ENCODE measurements at places on chromosomes 5 and 9.

DNA sequence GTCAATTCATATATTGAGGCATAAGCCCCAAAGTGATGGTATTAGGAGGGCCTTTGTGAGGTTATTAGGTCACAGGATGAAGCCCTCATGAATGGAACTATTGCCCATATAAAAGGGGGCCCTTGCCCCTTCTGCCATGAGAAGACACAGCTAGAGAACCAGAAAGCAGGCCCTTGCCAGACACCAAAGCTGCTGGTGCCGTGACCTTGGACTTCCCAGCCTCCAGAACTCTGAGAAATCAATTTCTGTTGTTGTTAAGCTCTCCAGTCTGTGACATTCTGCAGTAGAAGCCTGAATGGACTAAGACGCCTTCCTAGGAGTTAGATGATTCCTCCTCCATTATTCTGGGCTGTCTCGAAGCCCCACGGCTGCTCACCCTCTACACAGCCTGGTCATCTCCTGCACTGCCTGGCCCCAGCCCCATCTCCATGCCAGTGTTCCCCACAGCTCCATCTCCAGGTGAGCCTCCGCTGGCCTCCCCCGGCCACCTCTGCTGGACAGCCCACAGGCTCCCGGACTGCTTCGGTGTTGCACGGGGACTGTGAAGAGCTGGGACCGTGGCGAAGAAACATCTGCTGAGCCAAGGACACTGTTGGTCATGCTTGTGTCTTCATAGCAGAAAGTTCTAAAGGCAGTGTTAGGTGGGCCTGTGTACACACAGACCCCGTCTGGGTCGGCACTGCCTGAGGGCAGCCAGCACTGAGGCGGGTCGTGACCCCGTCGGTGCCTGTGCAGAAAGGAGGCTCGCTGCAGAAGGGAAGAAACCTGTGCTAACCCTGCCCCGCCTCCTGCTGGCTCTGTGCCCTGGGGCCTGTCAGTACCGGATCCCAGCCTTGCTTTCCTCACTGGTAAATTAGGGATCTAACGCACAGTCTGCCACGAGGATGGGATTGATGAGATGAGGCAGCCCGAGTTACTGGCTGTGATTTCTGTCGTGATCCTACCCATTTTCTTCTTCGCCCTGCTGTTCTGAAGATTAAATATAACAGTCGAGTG lies 55.1 kb upstream of the CNOT6 start:
- no peak for DNase-seq

DNA sequence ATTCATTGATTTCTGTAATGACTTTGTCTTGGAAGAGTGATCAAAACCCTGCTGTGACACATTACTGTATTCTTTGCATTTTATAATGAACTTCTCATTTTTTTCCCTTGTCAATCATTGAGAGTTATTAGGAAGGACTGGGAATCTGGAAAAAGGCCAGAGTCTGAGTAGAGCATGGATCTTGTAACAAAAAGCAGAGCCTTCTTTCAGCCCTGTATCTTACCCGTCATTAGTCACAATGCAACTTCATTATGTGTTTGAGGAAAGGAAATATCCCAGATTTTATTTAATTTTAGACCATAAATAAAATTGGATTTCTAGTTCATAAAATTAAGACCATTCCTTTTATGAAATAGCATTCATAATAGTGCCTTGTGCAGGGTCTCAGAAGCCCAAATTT lies 131.4 kb downstream of the ARHGEF28 start:
- DNase-seq: no peak

GRCh38 chr5:100590867-100591266 lies 55.7 kb downstream of the FAM174A start:
- DNase-seq: no peak

DNA sequence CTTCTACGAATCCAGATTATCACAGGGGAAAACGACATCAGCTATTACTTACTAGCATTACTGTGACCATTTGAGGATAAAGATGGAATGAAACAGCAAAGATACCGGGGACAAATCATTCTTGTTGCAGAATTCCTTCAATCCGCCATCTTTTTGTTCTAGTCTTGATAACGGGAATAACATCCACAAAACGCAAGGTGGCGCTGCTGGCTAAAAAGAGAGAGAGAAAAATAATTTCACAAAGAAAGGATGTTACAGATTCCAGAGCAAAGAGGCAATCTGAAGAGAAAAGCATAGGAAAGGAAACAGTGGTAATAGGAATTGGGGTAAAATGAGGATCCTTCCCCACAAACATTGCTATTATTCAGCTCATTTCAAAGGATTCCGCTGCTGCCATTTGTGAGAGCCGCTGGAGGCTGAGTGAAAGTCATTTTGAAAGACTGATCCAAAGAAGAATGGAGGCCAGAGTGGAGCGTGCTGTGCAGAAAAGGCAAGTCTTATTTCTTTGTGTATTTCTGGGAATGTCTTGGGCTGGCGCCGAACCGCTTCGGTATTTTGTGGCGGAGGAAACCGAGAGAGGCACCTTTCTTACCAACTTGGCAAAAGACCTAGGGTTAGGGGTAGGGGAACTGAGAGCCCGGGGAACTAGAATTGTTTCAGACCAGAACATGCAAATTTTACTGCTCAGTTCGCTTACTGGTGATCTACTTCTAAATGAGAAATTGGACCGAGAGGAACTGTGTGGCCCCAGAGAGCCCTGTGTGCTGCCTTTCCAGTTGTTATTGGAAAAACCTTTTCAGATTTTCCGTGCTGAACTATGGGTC lies at the start of gene PCDHB7:
PCDHB7 (plus strand) TSS at position 264 of the 824 bp plus-strand sequence; CDS start at position 456, 192 bp downstream.
- peak; percentile 26 for DNase-seq

DNA sequence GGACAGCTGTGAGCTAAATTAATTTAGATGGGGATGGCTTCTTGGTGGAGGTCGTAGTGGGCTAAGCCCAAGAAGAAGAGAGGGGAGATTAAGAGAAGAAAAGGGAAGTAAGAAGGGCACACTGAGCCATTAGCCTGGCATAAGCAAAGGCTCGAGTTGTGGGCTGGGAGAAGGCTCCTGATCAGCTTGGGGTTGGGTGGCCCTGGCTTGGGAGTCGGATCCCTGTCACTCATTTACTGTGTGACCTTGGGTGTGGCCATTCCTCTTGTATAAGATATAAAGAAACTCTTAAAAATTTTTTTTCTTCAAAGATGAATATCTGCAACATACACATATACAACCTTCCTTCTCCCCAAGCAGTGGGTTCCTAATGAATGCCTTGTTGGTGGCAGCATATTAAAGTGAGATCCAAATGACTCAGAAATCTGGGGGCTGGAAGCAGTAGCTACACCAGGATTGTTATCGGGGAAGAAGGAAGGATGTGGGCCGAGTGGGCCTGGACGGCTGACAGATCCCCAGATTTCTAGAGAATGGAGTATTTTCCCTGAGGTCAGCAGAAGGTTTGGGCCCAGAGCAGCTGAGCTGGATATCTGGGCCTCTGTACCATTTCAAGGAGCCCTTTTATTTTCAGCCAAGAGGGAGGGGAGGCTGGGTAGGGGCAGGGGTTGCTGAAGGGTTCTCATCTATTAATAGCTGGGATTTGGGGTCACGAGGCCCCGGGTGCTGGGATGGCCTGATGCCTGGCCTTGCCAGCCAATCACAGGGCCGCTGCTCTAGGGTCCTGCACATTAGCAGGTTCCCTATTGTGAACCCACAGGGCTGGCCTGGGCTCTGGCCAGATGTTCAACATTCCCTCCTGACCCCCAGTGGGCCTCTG lies 52.1 kb downstream of the PPARGC1B start:
- no peak for DNase-seq

- no peak for DNase-seq
Measured at GRCh38 chr5:94361832-94362796, 256.3 kb downstream of the KIAA0825 start.

DNA sequence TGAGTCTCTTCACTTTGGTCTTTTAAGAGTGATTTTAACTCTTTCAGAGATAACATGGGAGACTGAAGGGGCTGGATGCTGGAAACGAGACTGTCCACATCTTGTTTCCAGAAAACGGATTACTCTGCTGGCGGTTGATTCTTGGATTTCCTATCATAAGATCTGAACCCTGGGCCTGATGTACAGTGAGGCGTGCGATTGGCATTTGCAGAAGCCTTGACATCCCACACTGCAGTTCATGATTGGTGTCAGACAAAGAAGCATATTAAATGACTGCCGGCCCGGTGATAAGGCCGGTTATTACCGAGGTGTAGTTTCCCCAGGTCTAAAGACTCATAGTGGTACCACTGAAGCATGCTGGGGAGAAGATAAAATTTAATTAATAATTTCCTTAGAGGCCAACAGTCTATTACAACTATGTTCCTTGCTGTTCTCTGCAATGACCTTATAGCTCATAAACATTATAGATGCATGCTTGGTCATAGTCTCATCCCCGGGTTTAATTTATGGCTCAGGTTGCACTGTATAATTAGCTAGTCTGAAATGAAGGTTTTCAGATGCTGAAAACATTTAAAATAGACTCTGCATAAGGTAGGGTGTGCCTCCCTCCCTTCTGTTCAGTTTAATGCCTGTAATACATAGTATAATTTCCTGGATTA lies 99.2 kb downstream of the PPP2R2B start:
- DNase-seq: no peak
